ENCODE measurements at places on chromosomes 2 and 18.

- no peak for DNase-seq
These were observed 168.5 kb downstream of the CBLN2 start for GRCh38 chr18:72375618-72376017.

DNA sequence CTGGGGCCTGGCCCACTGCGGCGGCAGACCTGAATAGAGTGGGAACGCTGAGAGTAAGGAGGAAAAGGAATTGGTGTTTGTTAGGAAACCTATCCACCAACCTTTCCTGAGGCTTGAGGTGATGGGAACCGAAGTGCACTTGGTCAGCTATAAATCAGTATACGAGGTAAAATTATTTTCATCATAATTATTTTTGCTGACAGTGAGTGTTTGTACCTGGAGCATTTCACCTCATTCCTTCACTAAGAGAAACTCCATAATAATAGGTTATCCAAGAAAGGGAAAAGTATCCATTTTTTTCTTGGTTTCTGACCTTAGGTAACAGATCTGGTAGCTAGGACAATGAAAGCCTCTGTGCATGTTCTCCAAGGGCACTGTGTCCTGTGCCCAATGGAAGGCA is 138.6 kb upstream of the RGPD4 start:
- no peak for DNase-seq

- DNase-seq: no peak
These were observed 14.0 kb upstream of the REG3G start for GRCh38 chr2:79011496-79011895.

DNA sequence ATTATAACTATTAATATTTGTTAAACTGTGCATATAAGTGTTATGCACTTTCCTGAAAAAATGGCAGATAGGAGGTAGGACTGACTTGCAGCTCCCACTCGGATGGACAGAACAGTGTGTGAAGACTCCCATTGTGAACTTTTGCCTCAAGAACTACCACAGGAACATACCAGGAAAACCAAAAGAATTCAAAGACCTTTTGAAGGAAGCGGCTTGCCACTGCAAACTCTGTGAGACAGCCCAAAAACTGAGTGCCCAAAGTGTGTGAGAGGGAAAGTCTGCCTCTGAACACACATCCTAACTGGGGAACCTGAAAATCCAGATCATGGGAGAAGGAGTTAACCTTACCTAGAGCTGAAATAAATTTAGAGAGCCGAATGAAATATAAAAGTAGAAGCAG is 171.0 kb downstream of the ZBTB7C start:
- no peak for DNase-seq

GRCh38 chr2:102376052-102376591 is 20.5 kb downstream of the IL18R1 start:
- DNase-seq: no peak

DNA sequence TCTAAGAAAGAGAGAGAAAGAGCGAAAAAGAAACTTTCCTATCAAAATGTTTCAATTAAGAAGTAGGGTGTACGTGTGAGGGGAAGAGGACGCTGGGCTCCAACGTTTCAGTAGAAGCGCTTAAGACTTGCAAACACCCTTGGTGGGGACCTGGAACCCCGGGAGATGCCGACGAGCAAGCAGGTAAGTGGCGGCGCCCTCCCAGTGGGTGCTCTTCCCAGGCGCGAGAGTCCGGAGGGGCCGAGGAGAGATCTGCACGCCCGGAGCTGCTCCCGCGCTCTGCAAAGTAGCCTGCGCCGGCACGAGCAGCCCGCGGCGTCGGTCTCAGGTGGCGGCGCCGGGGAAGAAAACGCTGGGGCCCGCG is 678 bp upstream of the OTX1 start:
- no peak for DNase-seq

DNA sequence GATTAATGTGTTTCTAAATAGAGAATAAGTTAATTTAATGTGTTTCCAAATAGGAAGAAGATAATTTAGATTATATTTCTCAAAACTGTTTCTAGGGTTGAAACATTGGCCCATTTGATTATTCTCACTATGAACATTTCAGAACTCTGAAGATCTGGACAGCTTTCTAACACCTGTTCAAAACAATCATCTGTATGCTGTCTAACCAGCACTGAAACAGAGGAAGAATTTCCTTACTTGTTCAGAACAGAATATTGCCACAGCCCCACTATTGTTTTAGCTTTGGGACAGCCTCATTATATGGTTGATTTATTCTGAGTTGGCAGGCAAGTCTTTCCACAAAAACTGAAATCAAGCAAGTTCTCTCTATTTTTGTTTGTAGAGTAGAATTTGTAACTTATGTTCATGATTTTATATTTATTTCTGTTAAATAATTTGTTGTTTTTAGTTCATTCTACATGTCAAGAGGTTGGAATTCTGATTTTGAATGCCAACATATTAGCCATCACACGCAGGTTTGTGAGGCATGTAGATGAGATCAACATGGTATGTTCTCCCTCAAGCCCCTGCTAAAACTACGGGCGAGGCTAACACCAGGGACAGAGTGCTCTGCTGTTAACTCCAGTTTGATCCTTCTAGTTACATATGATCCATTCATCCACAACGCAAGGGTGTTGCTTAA is 11.2 kb downstream of the IL18RAP start:
- no peak for DNase-seq

DNA sequence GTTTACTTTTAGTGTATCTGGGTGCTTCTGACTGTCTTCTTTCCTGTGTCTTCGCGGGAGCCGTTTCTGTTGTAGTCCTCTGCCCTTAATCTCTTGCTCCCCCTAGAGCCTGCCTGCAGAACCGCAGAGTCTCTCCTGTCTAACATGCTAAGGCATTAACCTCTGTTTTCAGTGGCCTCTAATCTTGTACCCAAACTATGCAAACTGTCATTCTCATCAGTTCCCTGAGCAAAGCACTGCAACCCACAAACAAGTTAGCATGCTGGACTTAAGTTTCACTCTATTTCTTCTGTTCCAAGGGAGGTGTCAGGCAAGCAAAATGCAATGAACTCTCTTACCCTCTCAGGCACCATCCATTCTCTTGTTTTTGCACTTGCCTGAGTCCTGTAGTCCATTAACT is 138.4 kb downstream of the OTX1 start:
- no peak for DNase-seq

GRCh38 chr2:218146056-218146455 is 20.2 kb downstream of the CXCR2 start:
- no peak for DNase-seq

GRCh38 chr18:9750606-9751304 is 42.7 kb downstream of the RAB31 start:
- no peak for DNase-seq

DNA sequence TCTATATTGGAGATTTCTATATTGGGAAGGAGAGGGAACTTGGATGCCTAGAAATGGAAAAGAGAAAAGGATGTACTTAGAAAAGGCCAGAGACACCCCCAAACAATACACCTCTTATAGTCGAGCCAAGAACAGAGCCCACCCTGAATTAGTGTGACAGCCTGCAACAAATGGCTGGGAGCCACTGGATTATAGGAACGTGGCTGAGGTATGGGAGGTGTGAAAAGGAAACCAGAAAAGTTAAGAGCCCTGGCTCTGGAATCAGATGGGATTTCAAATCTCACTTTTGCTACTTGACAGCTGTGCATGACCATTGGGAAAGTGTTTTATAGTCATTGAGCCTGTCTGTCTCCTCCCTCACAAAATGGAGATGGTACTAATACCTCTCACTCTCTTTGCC is 394.0 kb downstream of the ZNF521 start:
- no peak for DNase-seq

DNA sequence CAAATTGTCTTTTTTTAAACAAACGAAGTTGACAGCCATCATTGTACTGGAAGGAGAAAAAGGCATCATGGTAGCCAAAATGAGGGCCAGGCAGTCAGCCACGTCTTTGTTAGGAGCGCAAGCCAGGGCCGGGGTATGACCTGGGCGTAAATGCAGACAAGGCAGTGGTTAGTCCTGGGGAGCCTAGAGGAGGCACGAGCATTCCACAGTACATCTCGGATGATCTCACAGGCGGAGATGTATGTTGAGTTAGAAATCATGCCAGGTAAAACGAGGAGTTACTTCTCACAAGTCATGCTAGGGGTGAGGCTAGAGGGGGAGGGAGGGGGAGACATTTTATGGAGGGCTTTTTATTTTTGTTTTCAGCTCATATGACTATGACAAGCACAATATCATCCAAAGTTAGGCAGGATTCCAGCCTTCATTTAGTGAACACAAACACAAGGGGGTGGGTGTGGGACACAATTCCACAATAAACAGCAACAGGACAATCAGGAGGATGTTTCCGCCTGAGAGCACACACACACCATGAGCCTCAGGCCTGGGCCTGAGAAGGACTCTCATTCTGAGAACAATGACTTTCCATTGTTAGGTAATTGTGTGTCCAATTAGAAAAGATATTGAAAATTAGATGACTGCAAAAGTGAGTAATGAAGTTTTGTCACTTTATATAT is 64.4 kb upstream of the PGAP1 start:
- DNase-seq: no peak

DNA sequence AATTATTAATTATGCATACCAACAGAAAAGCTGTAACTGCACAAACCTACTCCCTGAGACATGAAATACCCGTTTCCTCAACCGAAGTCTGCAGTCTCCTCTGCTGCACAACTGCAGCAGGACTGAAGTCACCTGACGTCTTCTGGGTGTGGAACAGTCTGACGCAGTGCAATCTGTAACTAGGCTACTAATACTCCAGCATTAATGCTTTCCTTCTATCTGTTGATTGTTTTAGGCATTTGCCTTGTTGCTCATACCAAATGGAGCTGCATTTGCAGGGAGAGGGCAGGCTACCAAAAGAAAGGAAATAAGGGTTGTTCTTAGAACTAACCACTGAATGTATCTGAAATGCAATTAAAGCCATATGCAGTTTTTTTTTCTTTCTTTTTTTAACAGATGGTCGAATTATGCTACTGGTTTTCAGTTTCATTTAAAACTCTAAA is 40.1 kb downstream of the RTN4 start:
- DNase-seq: peak; percentile 24

- DNase-seq: no peak
These were observed 96.0 kb upstream of the OTOS start for GRCh38 chr2:240236217-240237111.

- no peak for DNase-seq
These were observed 536.6 kb downstream of the LRRTM4 start for GRCh38 chr2:76985387-76986136.

GRCh38 chr2:22282916-22283315 is 1102.1 kb upstream of the KLHL29 start:
- DNase-seq: no peak

GRCh38 chr2:151919786-151920185 is 91.6 kb upstream of the ARL5A start:
- no peak for DNase-seq

- DNase-seq: no peak
These were observed 56.4 kb downstream of the MAP4K3 start for GRCh38 chr2:39380525-39381150.

DNA sequence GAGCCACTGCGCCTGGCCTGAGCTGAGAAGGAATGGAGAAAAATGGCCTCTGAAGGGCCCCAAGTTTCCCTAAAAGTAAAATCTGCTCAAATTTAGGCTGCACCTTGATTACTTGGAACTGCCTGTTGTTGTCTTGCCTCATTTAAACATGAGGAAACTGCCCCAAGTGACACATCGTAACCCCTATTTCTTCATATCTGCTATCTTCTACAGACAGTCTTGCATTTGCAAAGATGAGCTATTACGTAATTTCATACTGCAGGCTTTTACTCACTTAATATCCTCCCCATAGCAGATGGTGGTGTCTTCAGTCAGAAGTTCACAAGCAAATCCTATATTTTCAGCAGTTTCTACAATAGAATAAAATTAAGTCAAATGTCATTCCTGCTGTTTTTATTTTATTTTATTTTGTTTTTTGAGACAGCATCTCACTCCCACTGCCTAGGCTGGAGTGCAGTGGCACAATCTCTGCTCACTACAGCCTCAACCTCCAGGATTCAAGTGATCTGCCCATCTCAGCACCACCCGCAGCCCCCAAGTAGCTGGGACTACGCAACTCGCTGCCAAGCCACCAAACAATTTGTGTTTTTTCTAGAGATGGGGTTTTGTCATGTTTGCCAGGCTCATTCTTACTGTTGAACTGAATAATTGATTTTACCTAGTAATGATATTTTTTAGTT is 45.3 kb upstream of the NARS1 start:
- DNase-seq: no peak

DNA sequence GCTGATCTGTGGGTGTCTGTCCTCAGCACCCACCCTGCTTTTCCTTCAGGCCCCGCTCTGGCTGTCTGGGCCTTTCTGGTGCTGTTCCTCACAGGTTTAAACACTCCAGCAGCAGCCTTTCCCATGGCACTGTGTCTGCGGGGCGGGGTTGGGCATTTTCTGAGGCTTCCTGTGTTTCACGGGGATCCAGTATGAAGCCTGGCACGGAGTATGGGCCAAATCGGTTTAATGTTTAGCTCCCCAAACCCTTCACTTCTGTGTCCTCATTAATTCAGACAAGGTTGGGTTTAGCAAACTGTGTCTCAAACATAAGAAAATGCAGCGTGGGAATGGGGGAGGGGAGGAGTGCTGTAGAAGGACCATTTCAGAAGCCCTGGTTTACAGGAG is 44.9 kb downstream of the HPCAL1 start:
- DNase-seq: no peak

DNA sequence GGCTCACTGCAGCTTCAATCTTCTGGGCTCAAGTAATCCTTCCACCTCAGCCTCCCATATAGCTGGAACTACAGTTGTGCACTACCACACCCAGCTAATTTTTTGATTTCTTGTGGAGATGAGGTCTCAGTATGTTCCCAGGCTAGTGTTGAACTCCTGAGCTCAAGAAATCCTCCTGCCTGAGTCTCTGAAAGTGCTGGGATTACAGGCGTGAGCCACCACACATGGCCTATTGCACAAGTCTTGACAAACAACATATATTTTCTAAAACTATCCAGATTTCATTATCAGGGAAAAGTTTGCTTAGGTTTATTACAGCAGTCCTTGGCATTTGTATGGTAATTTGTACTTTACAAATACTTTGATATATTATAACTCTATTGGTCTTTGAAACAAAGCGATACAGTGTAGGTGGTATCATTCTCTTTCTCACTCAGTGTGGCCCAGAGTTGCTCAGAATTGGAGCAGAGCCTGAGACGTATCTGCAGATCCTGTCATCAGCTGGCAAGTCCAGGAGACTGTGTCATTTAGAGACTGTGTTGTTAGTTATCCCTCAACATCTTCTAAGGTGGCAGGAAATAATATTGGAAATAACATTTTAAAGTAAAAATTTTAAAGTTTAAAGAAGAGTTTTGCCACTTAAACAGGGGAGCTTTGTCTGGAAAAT is 41.4 kb downstream of the PDK1 start:
- DNase-seq: no peak

GRCh38 chr2:158936978-158937377 is 31.5 kb upstream of the TANC1 start:
- DNase-seq: no peak

- DNase-seq: no peak
These were observed 273.6 kb downstream of the SRBD1 start for GRCh38 chr2:45337481-45337880.
